Activated T-cell treated with anti-CD3 and anti-CD28 coated beads for 48 hours (primary cell): ENCODE measurements at places on chromosomes 16 and 17.
A peak's percentile ranks its signal among the peaks of the same experiment; 100 is the strongest.

DNA sequence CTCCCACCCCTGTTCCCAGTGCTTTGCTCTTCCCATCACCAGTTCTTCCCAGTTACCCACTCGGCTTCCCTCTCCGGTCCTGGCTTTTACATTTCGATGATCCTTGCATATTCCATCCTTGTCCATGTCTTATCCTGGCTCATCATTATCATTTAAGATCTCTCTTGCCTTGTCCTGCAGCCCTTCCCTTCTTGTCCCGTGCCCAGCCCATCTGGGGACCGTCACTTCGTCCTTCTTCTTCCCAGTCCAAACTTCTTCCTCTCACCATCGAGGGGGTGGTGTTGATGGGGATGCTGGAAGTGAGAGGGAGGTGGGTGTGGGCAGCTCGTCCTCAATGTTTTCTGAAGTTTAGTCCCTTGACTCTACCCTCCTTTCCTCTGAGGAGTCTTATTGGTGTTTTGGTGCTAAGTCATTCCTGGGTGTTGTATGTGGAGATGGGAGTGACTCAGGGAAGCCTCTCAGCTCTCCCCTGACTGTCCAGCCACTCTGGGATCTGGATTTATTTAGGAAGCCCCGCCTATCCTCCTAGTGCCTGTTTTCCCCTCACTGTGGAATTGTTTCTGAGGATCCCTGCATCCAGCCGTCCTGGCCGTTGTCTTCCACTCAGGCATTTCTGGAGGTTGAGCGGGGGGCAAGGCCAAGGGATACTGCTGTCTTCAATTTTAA lies 975 bp downstream of the SNX29 start:
- DNase-seq = no peak

- DNase-seq = no peak
Observed at GRCh38 chr17:281365-281999, 71.1 kb downstream of the RPH3AL start.

DNA sequence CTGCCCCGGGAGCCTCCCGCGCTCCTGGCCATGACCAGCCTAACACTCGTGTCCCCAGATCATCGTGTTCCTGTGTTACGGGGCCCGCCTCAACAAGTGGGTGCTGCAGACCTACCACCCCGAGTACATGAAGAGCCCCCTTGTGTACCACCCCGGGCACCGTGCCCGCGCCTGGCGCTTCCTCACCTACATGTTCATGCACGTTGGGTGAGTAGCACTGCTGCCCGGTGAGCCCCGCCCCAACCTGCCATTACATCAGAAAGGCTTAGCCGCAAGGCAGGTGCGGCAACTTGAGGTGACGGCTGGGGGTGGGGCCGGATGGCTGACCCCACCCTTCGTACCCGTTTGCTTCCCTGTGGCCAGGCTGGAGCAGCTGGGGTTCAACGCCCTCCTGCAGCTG lies 1.4 kb downstream of the RHBDL1 start:
- no peak for DNase-seq

DNA sequence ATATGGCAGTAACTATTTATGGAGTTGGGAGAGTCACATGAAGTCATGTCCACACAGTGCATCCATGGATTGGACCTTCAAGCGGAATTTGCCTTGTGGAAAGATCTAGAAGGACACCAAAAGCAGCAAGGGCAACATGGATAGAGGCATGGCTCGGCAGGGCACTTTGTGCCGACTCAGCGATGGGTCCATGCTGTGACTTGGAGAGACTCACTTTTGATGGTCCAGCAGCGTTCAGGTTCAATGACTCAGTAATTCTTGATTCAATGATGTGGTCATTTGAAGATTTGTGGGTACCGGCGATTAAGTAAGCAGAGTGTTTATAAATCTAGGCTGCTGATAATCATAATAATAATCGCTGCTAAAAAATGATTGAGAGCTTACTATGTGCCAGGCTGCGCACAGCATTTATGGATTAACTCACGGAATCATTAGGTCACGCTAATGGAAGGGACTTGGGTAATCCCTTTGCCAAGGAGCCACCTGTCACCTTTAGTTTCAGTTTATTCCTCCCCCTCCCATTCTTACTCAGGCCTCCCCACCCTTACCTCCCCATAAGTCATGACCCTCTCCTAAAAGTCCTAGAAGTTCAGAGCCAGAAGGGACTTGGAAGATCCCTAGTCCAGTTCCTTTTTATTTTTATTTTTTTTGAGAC lies 127.5 kb upstream of the CRHR1 start:
- no peak for DNase-seq

DNA sequence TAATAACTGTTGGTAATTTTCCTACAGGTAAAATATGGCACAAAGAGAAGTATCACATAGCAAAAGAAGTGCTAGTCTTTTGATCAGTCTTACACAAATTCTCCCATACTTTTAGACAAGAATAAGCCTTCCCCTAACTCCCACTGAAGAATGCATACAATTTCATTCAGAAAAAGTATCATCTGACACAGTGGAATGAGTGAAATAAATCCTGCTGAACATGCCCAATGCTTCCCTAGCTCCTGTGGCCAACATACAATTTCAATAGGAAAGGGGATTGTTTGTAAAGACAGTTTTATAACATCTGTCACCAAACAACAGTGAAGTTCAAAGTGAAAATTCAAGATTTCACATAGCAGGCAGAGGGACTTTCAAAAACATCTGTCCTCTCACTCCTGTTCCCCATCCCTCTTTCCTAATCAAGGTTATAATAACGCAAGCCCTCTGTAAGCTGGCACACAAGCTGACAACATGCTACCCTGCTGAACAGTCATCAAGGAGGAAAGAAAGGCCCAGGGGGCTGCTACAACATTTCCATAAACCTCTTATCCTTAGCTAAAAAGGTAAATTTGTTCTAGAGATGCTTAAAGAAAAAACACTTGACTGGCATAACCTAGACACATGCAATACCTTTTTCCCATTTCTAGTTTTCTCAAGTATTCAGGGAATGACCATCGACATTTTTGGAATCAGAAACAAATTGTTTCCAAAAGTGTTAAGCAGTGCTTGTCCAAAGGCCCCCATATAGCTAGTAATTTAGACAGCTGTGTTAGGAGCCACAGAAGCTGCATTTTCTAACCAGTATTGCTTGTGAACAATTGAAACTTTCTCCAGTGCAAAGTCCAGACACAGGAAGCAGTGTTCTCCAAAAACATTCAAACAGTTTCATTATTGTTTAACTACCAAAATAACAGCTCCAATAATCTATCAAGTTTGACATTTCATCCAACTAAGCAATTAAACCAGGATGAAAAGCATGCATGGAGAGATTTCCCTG lies 11.5 kb upstream of the RFFL start:
- no peak for DNase-seq

- no peak for DNase-seq
Observed at GRCh38 chr16:65314627-65315008, 192.8 kb upstream of the CDH11 start.

- DNase-seq = peak; percentile 49
Observed at GRCh38 chr17:78272181-78272913, 40.9 kb downstream of the TMEM235 start.

GRCh38 chr16:49651996-49652395 lies 203.9 kb downstream of the ZNF423 start:
- no peak for DNase-seq

DNA sequence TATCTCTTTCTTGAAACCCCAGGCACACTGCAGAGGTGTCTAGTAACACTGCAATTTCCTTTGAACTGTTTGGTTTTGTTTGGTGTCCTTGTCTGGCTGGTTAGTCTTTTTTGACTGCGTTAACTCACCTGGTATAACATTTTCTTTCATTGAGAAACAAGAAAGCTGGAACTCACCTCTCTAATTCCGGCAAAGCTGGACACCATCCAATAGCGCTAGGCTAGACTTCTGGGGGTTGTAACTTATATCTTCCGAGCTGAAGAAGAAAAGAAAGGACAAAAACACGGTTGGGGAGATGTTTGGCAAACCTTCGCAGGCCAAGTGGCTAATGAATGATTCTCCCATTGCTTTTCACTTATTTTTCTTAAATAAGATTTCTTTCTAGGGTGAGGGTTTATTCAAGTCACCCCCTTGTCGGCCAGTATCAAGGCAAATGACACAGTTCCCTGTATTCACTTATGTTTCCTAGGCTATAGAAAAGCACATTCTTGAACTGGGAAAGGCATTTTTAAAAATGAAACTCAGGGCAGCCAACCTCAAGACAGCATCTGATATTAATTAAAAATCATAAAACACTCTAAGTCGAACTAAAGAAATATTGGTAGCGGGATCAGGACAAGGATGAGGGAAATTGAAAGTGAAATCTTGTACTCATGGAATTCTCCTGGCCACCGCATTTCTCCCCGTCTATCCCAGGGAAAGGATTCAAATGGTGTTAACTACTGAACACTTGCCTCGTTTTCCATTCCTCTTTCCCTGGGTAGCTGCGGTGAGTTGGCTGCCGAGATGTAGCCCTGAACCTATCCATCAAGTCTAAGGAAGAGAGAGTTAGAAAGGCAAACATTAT lies 95.9 kb upstream of the ZFHX3 start:
- no peak for DNase-seq

DNA sequence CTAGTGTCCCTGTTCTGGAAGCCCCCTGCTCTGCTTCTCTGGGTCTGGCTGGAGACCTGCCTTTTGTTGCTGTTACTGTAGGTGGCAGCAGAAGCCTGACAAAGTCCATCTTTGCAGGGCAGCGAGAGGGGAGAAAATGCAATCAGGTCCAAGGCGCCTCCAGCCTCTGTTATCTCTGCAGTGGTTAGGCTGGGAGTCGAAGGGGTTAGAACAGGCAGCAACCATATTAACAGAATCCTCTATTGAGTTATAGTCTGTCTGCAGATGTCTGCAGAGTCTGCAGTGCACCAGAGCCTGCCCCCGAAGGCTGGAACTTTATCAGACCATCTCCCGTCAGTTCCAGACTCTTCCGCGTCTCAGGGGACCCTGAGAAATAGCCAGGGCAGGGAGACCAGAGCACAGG lies 404.9 kb upstream of the EEF2KMT start:
- DNase-seq = no peak

- DNase-seq = no peak
Observed at GRCh38 chr16:48394355-48394703, 9.1 kb upstream of the SIAH1 start.

- DNase-seq = no peak
Observed at GRCh38 chr16:11913425-11914079, 2.2 kb downstream of the GSPT1 start.

GRCh38 chr16:85222155-85222863 lies 110.0 kb upstream of the CIBAR2 start:
- no peak for DNase-seq

DNA sequence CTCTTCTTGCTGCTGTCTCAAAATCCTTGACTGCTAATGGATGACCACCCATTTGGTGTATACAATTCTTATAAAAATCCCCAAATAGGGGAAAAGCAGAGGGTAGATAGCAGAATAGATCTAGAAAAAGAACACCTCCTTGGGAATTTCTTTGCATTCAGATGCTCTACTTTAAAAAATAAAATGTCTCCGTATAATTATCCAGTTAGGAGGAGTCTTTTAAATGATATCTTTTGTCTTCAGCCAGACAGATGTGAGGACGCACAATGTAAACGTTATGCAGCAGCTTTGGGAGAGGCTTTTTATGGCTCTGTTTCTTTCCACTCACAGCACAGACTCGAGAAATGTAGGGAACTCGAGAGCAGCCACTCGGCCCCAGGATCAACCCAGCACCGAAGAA lies 300.2 kb downstream of the IRF8 start:
- DNase-seq = no peak
